Astrocyte (in vitro differentiated cells and primary cell): ENCODE measurements at places on chromosomes 2 and 18. TPM values are rescaled to one million over a fixed set of nuclear protein-coding genes. Genes with fewer than 3 reads are reported as not detected.

GRCh38 chr2:182248362-182248761, 178.5 kb downstream of the PDE1A start:
- no peak overlapping the region for H3K27ac ChIP-seq
- no peaks in the 10 kb centered on the region for H3K27me3 ChIP-seq
- no peak for DNase-seq
- H3K4me3 ChIP-seq, result no peak overlapping the region
- H3K4me1 ChIP-seq, result no peaks in the 10 kb centered on the region
- no peaks in the 10 kb centered on the region for H3K36me3 ChIP-seq

DNA sequence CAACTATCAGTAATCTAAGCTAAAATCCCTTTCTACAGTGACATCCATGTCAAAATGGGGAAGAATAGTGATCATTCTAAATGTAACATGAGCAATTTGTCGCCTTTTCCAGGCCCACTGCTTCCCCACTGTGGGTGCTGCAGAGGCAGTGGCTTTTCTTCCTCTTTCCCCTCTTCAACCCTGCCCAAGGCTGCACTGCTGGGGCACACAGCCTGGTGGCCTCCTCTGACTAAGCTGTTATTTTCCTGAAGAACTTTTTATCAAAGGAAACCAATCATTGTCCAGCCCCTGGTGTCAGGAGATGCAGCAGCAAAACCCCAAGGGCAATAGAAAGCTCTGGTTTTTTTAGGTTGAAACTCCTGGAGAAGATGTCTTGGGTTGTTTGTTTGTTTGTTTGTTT, 117.6 kb upstream of the KLF7 start:
- H3K4me3 ChIP-seq, result no peak overlapping the region
- no peak overlapping the region for H3K27ac ChIP-seq
- no peak for DNase-seq
- H3K4me1 ChIP-seq, result no peaks in the 10 kb centered on the region

DNA sequence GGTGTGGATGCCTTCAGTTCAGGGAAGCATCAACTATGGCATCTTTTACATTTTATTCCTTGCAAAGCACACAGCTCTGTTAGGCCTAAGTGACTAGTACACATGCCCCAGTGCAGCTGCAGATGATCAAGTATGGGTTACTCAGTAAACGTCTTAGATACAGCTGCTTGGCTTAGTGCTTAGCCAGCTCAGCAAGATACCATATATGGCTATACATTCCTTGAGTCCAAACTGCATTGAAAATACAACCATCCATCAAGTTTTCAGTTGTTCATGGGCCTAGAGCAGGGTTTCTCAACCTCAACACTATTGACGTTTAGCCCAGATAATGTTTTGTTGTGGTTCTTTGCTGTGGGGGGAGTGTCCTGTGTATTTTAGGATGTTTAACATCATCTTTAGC, 769.9 kb downstream of the TSN start:
- H3K36me3 ChIP-seq, result no peaks in the 10 kb centered on the region
- no peak for DNase-seq
- H3K4me1 ChIP-seq, result no peaks in the 10 kb centered on the region
- no peak overlapping the region for H3K4me3 ChIP-seq

DNA sequence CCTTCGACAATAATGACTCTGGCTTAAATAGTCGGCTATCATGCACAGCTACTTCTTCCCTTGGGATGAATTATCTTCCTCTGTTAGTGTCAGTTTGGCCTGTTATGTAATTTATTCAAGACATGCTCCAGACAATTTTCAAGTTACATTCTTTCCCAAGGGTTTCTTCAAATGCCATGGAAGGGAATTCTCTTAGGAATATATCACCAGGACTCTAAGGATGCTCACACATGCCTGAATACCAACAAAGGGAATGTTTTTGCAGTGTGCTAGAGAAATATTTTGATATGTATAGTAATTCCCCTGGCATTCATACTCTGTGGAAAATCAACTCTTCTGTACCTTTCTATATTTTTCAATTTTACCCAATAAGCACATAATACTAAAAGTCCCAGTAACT, 286.0 kb upstream of the KYNU start:
- H3K27ac ChIP-seq, result no peak overlapping the region
- no peaks in the 10 kb centered on the region for H3K36me3 ChIP-seq
- peaks cover 3% of the 10 kb centered on the region for H3K4me1 ChIP-seq
- H3K4me3 ChIP-seq, result no peak overlapping the region

DNA sequence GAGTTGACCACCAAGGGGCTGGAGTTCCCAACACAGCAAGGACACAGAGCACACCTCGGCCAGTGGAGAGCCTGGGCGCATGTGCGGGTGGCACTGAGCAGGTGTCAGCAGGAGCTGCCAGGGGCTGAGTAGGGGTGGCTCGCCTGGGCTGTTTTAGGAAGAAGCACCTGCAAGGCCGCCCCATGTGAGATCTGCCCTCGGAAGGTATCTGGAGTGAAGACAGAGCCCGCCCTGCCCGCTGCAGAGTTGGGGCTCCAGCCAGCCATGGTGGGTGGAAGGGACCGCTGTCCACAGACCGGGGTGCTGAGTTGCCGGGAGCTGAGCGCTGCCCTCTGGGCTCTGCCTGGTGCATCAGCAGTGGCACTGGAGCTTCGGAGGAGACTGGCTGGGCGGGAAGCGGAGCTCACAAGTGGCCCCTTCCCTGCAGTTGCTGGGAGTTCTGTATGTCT, 35.2 kb downstream of the MTERF4 start:
- no peak overlapping the region for H3K4me3 ChIP-seq
- no peaks in the 10 kb centered on the region for H3K36me3 ChIP-seq
- H3K27me3 ChIP-seq, result peaks cover 2% of the 10 kb centered on the region
- H3K27ac ChIP-seq, result no peak overlapping the region
- no peaks in the 10 kb centered on the region for H3K4me1 ChIP-seq

DNA sequence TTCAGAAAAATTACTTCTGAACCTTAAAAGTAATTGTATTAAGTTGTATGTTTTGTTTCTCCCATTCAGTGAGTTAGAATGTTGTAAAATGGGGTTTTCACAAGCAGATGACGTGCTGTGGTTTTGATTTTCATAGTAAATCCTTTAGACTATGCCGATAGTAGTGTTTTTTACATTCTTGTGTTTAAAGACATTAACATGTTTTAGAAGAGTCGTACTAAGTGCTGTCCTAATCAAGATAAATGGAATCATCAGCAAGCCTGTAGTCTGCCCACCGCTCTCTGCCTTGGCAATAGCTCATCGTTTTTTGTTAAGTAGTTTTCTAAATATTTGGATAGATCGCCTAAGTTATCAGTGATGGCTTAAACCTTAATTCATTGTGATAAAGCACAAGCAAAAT, 21.5 kb downstream of the PKP4 start:
- H3K27ac ChIP-seq, result no peak overlapping the region
- peaks cover 5% of the 10 kb centered on the region for H3K4me1 ChIP-seq
- no peak overlapping the region for H3K4me3 ChIP-seq

- no peaks in the 10 kb centered on the region for H3K27me3 ChIP-seq
- no peak overlapping the region for H3K4me3 ChIP-seq
- H3K27ac ChIP-seq, result no peak overlapping the region
- peaks cover 27% of the 10 kb centered on the region for H3K4me1 ChIP-seq
- peaks cover under 1% of the 10 kb centered on the region for H3K36me3 ChIP-seq
Measured at GRCh38 chr2:69213782-69214181, 173.2 kb downstream of the GFPT1 start.

DNA sequence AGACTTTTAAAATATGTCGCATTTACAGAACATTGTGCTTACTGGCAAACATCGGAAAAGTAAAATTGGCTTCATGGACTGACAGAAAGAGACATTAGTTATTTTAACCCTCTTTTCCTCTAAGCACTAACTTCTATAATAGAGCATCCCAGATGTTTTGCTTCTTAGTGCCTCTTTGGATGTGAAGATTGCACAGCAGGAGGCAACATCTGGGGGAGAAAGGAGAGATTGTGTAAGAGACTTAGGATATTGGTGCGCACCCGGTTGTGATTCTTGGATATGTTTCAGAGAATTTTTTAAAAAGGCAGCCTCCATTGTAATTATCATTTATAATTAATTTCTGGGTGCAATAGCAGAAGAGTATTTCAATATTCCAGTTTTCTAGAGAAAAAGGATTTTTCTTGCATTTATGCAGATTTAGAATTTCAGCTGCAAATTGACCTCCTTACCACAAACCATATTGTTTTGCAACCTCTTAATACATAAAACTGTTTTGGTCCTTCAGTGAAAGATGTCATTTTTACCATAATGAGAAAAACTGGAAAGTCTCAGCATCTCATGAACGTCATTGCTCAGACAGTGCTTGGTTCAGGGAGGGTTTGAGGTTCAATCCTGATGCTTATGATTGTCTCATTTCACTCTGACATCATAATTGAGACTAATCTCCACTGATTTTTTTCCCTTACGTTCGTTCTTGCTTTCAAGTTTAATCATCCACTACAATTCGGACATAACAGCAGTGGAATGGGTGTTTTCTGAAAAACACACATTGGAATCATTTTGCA, 404.3 kb downstream of the ZNF521 start:
- H3K27me3 ChIP-seq, result no peaks in the 10 kb centered on the region
- DNase-seq, result no peak
- no peak overlapping the region for H3K4me3 ChIP-seq
- no peaks in the 10 kb centered on the region for H3K36me3 ChIP-seq

DNA sequence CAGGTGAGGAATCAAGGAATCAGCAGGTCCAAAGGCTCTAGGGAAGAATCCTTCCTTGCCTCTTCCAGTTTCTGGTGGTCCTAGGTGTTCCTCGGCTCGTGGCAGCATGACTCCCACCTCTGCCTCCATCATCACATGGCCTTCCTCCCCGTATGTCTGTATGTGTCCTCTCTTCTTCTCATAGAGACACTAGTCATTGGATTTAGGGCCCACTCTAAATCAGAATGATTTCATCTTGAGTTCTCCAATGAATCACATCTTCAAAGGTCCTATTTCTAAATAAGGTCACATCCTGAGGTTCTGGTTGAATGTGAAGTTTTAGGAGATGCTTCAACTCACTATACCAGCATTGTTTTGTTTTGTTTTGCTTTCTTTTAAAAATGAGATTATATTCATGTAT, 11.1 kb upstream of the AGFG1 start:
- no peak for DNase-seq
- H3K36me3 ChIP-seq, result no peaks in the 10 kb centered on the region
- H3K4me1 ChIP-seq, result peaks cover 9% of the 10 kb centered on the region
- no peak overlapping the region for H3K27ac ChIP-seq
- no peak overlapping the region for H3K4me3 ChIP-seq

DNA sequence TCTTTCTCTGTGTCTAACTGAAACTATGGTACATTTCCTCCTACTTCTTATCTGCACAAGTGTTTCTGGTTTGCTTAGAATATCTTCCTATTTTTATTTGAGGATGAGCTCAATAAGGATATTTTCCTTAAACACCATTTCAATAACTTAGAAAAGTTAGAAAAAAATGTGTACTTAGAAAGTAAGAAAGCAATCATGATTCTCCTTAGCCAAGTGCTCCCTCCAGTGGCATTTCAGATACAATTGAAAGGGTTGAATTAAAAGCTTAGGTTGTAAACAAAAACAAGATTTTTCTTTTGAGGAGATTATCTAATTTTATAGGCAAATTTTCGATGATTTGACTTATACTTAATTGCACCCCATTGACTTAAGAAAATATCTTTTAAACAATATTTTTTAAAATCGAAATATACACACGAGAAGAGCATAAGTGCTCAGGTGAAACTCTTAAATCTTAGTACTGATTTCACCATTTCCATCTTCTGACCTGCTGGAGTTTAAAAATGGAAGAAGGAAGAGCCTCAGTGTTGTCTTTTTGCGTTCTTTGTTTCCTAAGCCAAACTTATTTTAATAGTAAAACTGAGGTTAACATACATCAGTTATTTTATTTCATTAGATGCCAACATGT, 26.9 kb downstream of the C18orf63 start:
- H3K4me3 ChIP-seq, result no peak overlapping the region
- DNase-seq, result peak; percentile 39
- H3K27ac ChIP-seq, result no peak overlapping the region
- peaks cover 2% of the 10 kb centered on the region for H3K27me3 ChIP-seq

GRCh38 chr18:37844209-37844970, 278.8 kb upstream of the CELF4 start:
- no peak overlapping the region for H3K27ac ChIP-seq
- DNase-seq, result no peak
- no peaks in the 10 kb centered on the region for H3K27me3 ChIP-seq
- no peaks in the 10 kb centered on the region for H3K36me3 ChIP-seq
- no peaks in the 10 kb centered on the region for H3K4me1 ChIP-seq

GRCh38 chr2:143668234-143668633, 539.0 kb downstream of the ARHGAP15 start:
- H3K27ac ChIP-seq, result no peak overlapping the region
- no peak overlapping the region for H3K4me3 ChIP-seq
- H3K27me3 ChIP-seq, result no peaks in the 10 kb centered on the region
- H3K36me3 ChIP-seq, result no peaks in the 10 kb centered on the region

GRCh38 chr2:48397846-48398245, 132.1 kb upstream of the STON1 start:
- peak; percentile 12 for DNase-seq
- no peaks in the 10 kb centered on the region for H3K4me1 ChIP-seq
- no peaks in the 10 kb centered on the region for H3K36me3 ChIP-seq
- no peaks in the 10 kb centered on the region for H3K27me3 ChIP-seq

GRCh38 chr2:186853951-186854350, 5.0 kb upstream of the ZSWIM2 start:
- DNase-seq, result peak; percentile 44
- no peaks in the 10 kb centered on the region for H3K27me3 ChIP-seq
- no peak overlapping the region for H3K27ac ChIP-seq
- H3K4me1 ChIP-seq, result peaks cover 12% of the 10 kb centered on the region
- H3K36me3 ChIP-seq, result no peaks in the 10 kb centered on the region
- no peak overlapping the region for H3K4me3 ChIP-seq

GRCh38 chr2:98759827-98760625, 29.1 kb upstream of the MGAT4A start:
- H3K27me3 ChIP-seq, result peaks cover 4% of the 10 kb centered on the region
- no peaks in the 10 kb centered on the region for H3K36me3 ChIP-seq
- H3K4me1 ChIP-seq, result peaks cover 6% of the 10 kb centered on the region
- DNase-seq, result no peak
- H3K27ac ChIP-seq, result no peak overlapping the region

Gene IL37
- not detected in 2 replicates for total RNA-seq

Gene MYO3B
- not detected in 2 replicates for total RNA-seq

Gene RTTN
- 5.2 and 6.3 TPM in 2 replicates for total RNA-seq

Gene LMAN2L
- 19.8 and 19.9 TPM in 2 replicates for total RNA-seq

Gene CFAP65
- total RNA-seq, result 0.22 and 0.27 TPM in 2 replicates

Gene PROM2
- total RNA-seq, result 0.93 and 1.2 TPM in 2 replicates

Gene C2orf15
- 0.59 and 0.60 TPM in 2 replicates for total RNA-seq

Gene KCNK3
- total RNA-seq, result 1.9 and 2.3 TPM in 2 replicates

Gene LIMS2
- 73.3 and 75.1 TPM in 2 replicates for total RNA-seq
